Activated T-cell treated with anti-CD3 and anti-CD28 coated beads, Interleukin-2, amount 50 U/mL, for 72 hours (primary cell): ENCODE measurements at places on chromosomes 7 and 10. TPM values are rescaled to one million over a fixed set of nuclear protein-coding genes. Genes with fewer than 3 reads are reported as not detected.

GRCh38 chr10:31912289-31912688 lies 16.3 kb downstream of the ARHGAP12 start:
- H3K4me3 ChIP-seq: no peak overlapping the region
- DNase-seq: no peak
- H3K27ac ChIP-seq: no peak overlapping the region
- peaks cover 29% of the 10 kb centered on the region for H3K4me1 ChIP-seq
- H3K27me3 ChIP-seq: no peaks in the 10 kb centered on the region
- H3K36me3 ChIP-seq: no peaks in the 10 kb centered on the region

ACHE gene
- total RNA-seq: 0.16 TPM

DNA sequence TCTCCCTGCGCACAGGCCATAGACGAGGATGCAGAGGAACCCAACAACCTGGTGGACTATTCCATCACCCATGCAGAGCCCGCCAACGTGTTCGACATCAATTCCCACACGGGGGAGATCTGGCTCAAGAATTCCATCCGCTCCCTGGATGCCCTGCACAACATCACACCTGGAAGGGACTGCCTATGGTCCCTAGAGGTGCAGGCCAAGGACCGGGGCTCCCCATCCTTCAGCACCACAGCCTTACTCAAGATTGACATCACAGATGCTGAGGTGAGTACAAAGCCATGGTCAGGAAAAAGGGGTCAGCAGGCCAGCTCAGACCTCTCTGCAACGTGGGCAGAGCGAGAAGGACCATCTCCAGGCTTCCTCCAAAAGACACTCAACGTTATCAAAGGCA lies 12.3 kb downstream of the LRIT2 start:
- H3K4me3 ChIP-seq: no peak overlapping the region
- H3K36me3 ChIP-seq: no peaks in the 10 kb centered on the region
- H3K4me1 ChIP-seq: no peaks in the 10 kb centered on the region
- DNase-seq: no peak

GRCh38 chr10:34102893-34103506 lies 712.1 kb downstream of the PARD3 start:
- no peak overlapping the region for H3K27ac ChIP-seq
- no peak overlapping the region for H3K4me3 ChIP-seq
- DNase-seq: no peak
- H3K27me3 ChIP-seq: peaks cover 4% of the 10 kb centered on the region
- H3K36me3 ChIP-seq: no peaks in the 10 kb centered on the region

GRCh38 chr7:29109899-29110298 lies 36.4 kb downstream of the CPVL start:
- peaks cover 14% of the 10 kb centered on the region for H3K4me1 ChIP-seq
- no peak overlapping the region for H3K4me3 ChIP-seq
- no peak overlapping the region for H3K27ac ChIP-seq
- no peaks in the 10 kb centered on the region for H3K36me3 ChIP-seq
